ENCODE measurements at places on chromosomes 12 and 14. TPM values are rescaled to one million over a fixed set of nuclear protein-coding genes. Genes with fewer than 3 reads are reported as not detected.

DENR gene
- 16.1 TPM for polyA plus RNA-seq

DNA sequence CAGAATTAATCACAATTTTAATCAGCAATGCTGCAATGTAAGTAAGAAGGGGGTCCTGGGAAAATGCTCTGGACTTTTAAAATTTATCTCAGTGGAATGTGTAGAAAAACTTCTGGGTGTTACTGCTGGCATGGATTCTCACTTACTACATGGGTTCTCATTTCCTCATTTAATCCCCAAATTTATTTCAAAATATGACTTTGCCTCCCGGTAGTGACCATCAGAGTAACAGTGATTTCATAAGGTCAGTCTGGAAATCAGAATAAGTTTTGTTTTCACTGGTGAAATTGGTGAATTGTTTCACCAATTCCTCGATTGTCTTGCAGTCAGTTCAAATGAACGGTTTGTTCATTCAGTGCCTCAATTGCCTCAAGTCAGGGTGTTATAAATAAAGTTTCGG, 22.3 kb upstream of the DDHD1 start:
- DNase-seq: no peak

RHEBL1 gene
- 1.3 TPM for polyA plus RNA-seq

DNA sequence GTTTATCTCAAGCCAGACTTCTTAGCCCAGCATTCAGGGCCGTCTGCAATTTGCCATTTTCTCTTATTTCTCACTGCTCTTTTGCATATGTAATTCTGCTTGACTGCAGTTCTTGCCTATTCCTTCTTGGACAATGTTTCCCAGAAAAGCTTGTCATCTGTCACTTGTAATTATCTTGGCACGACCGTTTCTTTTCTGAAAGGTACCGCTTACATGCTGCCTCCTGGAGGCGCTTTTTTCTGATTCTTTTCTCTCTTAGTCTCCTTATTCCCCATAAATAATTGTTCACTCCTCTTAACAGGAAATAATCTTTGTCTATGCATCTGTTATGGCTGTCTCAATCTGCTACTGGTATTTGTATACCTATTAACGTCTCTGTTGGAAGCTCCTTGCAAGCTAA, 1.2 kb upstream of the ALDH1L2 start:
- DNase-seq: no peak

- no peak for DNase-seq
Observed at GRCh38 chr12:80219345-80219744, 120.0 kb downstream of the OTOGL start.

POC1B gene
- polyA plus RNA-seq: 6.7 TPM

GRCh38 chr14:95285566-95285965, 34.1 kb downstream of the CLMN start:
- no peak for DNase-seq

PRICKLE1 gene
- polyA plus RNA-seq: 19.9 TPM

CEBPE gene
- not detected for polyA plus RNA-seq

DNA sequence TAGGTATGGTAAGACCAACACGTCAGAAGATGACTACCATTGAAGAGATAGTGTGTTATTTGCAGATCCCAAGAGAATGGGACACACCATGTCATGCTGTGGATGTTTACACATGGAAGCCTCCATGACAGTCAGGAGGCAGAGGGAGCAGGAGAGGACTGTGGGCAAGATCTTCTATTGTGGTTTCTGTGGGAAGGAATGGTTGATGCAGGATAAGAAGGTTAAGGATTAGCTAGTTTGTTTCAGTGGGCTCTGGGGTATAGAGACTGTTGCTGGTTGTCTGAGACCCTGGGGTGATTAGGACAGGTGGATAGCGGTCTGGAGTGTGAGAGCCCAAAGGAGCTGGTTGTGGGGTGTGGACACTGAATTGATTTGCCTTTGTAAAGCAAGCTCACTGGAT, 23.3 kb downstream of the TAS2R7 start:
- no peak for DNase-seq

DNA sequence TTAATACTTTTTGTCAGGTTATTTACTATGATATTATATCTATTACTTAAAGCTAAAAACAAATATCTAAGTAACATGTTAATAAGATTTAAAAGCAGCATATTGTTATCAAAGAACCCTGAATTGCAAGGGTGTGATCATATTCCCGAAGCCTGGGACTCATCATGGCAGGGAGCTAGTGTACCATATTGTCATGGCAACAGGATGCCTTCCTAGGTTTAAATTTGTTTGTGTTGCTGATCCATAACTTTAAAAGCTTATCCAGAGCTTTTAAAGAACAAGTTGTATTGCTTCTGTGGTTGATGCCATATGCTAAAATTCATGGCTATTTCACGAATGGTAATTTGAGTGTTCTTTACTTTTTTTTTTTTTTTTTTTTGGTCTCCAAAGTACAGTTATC, 500.5 kb downstream of the NAV3 start:
- no peak for DNase-seq

DNA sequence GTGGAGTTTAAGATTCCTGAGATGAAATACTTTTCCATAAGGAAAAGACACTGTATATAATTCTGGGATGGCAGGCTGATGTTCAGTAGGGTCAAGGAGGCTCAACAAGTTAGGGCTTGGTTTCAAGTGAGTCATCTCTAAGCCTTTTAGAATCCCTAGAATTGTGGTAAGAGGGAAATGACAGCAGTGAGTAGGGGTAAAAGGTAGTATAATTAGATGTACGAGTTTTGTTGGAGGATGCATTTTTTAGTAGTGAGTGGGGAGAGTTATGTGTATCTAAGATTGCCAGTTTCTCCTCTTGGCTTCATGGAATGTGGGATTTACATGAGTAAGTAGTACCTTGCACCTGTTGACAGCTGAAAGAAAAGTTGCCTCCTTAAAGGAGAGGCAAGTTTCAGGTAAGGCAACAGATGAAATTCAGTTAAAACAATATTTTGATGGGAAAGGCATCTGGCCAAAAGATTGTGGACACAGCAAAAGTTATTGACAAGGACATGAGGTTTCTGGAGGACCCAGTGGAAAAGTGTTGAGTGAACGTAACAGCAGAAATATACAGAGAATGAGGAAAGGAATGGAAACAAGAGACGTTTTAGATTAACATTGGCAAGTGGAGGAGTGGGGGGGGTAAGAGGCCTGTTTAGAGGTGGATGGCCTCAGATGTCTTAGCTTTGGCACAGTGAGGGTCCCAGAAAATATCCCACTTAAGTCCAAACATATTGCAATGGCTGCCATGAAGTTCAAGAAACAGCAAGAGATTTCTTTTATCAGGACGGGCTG, 21.8 kb downstream of the LMO3 start:
- DNase-seq: no peak

IAPP gene
- polyA plus RNA-seq: not detected

DNA sequence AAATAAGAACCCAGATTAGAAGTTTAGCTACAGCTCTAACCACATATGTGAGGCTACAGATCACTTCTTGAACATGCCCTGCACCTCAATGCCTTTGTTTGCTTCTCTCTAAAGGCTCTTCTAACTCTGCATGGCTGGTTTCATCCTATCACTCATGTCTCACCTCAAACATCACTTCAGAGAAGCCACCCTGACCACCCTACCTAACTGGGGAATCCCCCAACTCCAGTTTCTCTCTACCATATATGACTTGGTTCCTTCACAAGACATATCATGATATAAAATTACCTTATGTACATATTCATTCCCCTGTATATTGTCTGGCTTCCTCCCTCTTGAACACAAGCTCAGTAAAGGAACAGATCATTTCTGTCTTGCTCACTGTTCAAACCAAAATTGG, 250.2 kb upstream of the GRIP1 start:
- DNase-seq: no peak

GRCh38 chr14:95471476-95471875, 45.0 kb downstream of the SYNE3 start:
- no peak for DNase-seq
